ENCODE measurements at places on chromosomes 6 and 20. TPM values are rescaled to one million over a fixed set of nuclear protein-coding genes. Genes with fewer than 3 reads are reported as not detected.

DNA sequence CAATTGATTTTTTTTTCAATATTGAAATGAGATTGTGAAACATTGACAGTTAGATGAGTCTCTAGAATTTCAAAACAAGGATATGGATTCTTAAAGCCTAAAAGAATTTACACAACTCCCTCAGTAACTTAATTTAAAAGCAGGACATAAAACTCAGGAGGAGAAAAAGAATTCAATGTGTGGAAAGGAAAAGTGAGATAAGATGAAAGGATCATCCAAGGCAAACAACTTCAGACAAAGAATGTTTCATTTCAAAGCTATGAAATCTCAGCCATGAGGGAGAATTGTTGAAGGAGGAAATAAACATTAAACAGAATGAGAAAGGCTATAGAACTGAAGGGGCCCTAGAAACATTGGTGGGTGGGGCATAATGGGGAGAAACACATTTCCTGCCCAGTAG lies 191.7 kb upstream of the NOX3 start:
- no peak for DNase-seq

Gene GFRAL
- polyA plus RNA-seq = not detected

Gene PRKN
- 6.7 TPM for polyA plus RNA-seq

DNA sequence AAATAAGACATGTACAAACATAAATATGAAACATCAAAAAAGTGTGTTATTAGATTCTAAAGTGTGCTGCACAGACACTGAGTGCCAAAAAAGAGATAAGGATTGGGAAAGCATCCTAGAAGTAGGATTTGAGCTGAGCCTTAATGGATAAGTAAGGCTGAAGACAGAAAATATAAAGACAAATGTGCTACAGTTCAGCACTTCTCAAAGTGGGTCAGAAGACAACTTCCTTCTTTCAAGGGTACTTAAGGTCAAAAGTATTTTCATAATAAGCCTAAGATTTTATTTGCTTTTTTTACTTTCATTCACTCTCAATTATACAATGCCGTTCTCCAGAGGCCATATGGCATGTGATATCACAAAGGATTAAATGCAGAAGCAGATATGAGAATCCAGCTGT lies 16.8 kb downstream of the USP45 start:
- DNase-seq = no peak

DNA sequence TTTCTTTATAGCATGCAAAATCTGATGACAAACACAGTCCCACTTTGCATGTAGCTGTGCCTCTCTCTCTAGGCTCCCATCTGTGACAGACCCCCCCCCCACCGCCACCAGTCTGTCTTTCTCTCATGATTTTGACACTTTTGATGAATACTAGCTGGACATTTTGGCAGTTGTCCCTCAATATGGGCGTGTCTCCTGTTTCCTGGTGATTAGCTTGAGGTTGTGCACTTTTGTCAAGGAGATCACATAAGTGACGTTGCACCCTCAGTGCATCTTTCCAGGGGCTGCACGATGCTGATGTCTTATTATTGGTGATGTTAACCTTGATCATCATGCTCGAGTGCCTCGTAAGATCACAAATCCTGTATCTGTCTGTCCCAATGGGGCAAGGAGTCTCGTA lies 155.1 kb downstream of the EYA2 start:
- DNase-seq = no peak

Gene FLRT3
- 0.08 TPM for polyA plus RNA-seq

Gene MRPL18
- polyA plus RNA-seq = 114 TPM

DNA sequence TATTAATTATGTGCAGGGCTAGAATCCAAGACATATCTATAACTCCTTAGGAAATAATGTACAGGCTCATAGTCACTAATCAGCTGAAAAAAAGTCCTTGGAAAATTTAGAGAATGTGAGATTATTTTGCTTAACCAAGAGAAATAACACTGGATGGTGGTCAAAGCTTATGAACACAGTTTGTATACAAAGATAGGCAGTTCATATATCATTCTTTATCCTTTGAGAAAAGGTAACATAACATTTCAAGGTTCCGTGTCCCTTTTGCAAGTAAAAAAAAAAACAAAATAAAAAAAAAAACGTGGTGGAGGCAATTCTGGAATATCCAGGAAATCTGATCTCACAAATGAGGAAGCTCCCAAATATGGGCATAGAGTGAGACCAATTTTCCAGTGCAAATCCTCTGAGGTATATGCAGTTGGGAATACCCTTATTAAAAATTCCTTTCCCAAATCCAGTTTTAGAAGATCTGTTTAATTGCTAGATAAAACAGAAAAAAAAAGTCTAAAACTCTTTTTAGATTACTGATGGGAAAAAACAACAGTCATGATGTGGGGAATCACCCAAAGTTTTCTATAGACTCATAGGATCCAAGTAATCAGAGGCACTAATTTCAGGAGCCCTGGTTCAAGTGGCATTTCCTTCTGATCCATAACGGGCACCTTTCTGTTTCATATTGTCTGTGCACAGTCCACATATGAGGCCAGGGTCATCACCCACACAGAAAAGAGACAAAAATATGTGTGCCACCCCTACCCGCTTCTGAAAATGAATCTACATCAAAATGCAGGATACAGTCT lies 17.7 kb upstream of the TNFAIP3 start:
- no peak for DNase-seq

DNA sequence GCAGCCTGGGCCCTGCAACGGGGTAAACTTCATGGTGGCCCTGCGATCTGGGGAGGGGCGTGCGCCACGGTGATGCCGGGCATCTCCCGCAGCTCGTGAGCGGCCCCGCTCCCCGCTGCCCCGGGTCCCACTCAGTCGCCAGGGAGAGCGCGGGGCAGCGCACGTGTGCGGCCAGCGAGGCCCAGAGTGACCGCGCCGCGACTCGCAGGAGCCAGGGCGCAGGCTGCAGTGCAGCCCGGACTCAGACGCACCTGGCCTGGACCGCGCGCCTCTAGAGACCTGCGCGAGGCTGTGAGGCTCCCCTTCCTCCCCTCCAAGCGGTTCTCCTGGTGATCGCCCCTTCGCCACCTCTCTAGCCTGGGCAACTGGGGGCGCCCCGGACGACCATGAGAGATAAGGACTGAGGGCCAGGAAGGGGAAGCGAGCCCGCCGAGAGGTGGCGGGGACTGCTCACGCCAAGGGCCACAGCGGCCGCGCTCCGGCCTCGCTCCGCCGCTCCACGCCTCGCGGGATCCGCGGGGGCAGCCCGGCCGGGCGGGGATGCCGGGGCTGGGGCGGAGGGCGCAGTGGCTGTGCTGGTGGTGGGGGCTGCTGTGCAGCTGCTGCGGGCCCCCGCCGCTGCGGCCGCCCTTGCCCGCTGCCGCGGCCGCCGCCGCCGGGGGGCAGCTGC lies 652 bp downstream of the BMP6 start:
- no peak for DNase-seq

DNA sequence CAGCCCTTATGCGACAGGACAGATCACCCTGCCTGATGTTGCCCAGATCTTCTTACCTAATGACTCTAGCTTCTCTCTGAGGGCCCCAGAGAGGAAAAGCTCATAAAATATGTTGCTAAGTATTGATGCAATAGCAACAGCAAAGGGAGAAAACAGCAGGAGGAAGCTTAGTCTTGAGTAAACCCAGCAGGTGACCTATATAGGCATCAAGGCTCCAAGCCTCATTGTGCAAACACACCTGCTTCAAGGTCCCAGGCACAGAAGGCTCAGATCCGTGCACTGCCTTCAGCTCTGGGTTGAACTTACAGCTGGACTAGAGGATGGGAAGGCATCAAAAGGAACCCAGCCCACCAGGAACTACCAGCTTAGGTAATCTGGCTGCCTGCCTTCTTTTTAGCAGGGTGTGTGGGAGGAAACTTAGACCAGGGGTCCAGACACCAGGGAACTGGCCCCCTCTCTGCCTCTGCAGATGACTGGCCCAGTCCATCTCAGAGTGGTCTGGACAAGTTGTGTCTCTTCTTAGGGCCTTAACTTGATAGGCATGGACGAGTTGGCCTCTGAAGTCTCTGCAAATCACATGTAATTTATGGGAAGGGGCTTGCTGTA lies 34.4 kb downstream of the TGM3 start:
- no peak for DNase-seq

DNA sequence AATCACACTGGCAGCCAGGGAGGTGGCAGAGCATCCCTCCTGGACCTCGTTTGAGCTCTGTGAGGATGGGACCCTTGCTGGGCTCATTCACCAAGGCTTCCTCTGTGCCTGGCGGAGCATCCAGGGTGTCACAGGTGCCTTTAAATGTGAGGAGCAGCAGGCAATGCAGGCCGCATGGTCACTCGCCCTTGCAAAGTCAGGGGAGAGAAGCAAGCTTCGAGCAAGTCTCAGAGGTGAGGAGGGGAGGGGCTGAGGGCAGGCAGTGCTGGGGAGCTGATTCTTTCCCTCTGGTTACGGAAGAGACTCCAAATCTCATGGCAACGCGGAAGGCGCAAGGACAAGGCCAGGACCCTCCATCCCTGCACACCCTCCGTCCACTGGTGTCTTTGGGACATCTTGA lies 182.7 kb upstream of the PMEPA1 start:
- DNase-seq = no peak

DNA sequence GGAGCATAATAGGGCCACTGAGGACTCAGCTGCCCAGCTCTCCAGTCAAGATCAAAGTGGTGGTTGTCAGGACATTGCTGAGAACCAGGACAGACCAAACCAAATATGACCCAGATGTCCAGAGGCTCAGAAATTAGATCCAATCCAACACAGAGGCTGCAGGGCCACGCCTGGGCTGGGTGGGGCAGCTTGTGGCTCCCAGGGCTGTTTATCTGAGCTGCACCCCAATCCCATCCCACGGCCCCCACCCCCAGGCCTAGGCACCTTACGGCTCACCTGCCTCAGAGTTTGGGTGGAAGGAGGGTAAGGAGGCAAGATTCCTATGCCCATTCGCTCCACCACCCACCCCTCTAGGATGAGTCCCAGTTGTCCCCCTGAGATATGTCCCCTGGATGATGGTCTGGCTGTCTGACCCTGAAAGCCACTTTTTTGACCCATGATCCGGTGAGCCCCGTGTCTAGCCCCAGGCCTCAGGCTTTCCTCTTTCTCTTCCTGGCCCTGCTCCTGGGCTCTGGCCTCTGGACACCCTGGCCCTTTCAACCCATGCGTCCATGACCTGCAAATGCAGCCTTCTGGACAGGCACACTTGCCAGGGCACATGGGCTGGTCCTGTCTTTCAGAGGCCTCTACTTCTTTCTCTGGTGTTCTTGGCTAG lies 40.0 kb downstream of the CPXM1 start:
- DNase-seq = no peak

DNA sequence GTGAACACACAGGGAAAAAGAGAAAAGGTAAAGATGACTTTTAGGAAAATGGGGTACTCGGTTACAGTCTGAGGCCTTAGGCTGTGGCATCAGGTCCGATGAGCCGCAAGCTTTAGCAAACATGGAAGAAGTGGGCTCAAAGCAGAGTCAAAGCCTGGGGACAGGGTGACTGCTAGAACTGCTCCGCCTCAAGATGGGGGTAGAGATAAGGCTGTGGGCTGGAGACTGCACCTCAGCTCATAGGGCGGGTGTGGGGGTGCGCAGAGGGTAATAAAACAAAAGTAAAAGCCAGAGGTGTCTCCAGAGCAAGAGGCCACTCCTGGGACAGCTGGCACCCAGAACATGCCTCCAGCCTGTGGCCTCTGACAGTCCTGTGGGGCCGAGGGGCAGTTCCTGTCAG lies 21.3 kb upstream of the SYNDIG1 start:
- no peak for DNase-seq

GRCh38 chr6:137097057-137097456 lies 52.3 kb upstream of the IL20RA start:
- no peak for DNase-seq

DNA sequence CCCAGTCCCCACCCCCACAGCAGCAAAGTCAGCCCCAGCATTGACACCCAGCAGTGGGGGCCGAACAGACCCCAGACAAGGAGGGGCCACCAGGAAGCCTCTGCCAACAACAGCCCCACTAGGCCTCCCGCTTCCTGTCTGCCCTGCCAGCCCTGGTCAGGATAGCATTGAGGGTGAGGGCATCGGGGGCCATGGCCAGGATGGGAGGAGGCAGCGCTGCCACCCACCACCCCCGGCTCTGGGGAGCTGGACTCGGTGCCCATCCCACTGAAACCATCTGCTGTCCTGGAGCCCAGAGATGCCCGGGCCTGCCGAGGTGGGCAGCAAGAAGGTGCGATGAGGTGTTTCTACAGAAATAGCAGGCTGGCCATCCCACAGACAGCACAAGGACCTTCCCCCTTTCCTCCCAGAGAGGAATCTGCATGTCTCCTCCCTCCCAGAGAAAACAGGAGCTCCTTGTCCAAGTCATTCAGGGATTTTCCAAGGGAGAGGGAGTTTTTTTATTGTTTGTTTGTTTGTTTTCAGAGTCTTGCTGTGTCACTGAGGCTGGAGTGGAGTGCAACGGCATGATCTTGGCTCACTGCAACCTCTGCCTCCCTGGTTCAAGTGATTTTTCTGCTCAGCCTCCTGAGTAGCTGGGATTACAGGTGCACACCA lies 62.1 kb upstream of the BHLHE23 start:
- DNase-seq = peak; percentile 21

Gene PGM3
- polyA plus RNA-seq = 3.8 TPM

- no peak for DNase-seq
Observed at GRCh38 chr6:43334466-43335095, 26.0 kb upstream of the CRIP3 start.

Gene MYLIP
- 7.2 TPM for polyA plus RNA-seq

DNA sequence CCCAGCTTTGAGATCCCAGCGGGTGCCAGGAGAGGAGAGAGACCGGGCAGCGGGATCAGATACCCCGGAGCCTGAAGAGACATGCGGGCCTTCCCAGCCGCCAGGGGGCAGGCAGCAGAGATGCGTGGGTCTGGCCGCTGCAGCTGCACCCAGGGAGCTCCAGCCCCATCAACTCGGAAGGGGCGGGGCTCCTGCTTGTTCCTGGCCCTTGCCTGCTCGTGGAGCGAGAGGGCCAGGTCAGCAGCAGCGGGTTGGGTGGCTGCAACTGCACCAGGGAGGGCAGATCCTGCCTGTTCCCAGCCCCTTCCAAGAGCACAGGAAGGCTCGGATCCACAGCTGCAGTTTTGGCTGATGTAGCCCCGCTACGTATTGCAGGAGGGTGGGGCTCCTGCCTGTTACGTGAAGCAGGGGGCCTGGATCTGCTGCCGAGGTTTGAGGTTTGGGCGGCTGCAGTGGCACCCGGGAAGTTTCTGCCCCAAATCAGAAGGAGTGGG lies 532.8 kb downstream of the RFPL4B start:
- peak; percentile 25 for DNase-seq

Gene WFDC2
- polyA plus RNA-seq = 0.51 TPM

DNA sequence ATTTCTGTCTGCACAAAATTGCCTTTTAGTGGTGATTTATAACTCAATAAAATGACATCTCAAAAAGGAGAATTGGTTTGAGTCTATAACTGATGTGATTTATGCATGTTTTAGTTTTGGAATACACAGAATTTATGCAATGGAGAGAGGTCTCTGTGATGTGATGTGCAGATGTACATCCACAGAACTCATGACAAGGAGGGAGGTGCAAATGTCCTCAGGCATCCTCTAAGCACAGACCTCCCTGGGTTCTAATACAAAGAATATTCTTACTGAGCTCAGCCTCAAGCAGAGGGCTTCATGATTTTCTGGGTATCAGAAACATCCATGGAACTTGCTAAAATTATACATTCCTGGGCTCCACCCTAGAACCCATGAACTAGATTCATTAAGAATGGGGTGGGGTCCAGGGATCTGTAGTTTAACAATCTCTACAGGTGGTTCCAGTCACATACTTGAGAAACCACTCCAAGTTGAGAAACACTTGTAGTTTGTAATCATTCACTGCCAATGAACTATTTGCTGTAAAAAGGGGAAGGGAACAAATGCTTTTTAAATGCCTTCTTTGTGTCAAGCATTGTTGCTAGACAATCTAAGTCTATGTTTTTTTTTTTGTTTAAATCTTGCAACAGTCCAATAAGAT lies 60.2 kb upstream of the NEDD9 start:
- no peak for DNase-seq

Data from heart left ventricle (tissue), 16 donors.